ENCODE measurements at places on chromosomes 5 and 9. TPM values are rescaled to one million over a fixed set of nuclear protein-coding genes. Genes with fewer than 3 reads are reported as not detected.

LCN2 gene
- 0.80 TPM for polyA plus RNA-seq

EGFLAM gene
- 10.6 TPM for polyA plus RNA-seq

LRRC19 gene
- 14.0 TPM for polyA plus RNA-seq

SPATA31A3 gene
- polyA plus RNA-seq = not detected
